ELF-1 (cell line): ENCODE measurements at places on chromosomes 4 and X.

- no peak for DNase-seq
Measured at GRCh38 chrX:47576021-47576898, 6.0 kb upstream of the TIMP1 start.

DNA sequence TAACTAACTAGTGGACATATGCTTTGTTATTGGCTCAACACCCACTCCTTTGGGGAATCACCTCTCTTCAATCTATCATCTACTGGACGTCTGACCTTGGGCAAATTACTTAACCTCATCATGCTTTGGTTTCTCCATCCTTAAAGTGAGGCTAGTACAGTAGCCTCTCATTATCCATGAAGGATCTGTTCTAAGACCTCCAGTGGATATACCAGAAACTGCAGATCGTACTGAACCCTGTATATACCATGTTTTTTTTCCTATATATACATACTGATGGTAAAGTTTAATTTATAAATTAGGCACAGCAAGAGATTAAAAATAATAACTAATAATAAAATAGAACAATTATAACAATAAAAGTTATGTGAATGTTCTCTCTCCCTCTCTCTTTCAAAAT is 56.2 kb downstream of the HMGB3 start:
- no peak for DNase-seq

GRCh38 chr4:155614111-155614762 is 52.4 kb upstream of the GUCY1A1 start:
- DNase-seq, result no peak

- DNase-seq, result no peak
Measured at GRCh38 chr4:4408132-4408523, 21.2 kb downstream of the NSG1 start.

GRCh38 chrX:47862680-47863079 is 26.0 kb downstream of the ZNF81 start:
- no peak for DNase-seq

GRCh38 chr4:6953751-6954380 is 44.2 kb downstream of the TBC1D14 start:
- peak; percentile 88 for DNase-seq

- no peak for DNase-seq
Measured at GRCh38 chrX:66684196-66684595, 45.3 kb upstream of the EDA2R start.

DNA sequence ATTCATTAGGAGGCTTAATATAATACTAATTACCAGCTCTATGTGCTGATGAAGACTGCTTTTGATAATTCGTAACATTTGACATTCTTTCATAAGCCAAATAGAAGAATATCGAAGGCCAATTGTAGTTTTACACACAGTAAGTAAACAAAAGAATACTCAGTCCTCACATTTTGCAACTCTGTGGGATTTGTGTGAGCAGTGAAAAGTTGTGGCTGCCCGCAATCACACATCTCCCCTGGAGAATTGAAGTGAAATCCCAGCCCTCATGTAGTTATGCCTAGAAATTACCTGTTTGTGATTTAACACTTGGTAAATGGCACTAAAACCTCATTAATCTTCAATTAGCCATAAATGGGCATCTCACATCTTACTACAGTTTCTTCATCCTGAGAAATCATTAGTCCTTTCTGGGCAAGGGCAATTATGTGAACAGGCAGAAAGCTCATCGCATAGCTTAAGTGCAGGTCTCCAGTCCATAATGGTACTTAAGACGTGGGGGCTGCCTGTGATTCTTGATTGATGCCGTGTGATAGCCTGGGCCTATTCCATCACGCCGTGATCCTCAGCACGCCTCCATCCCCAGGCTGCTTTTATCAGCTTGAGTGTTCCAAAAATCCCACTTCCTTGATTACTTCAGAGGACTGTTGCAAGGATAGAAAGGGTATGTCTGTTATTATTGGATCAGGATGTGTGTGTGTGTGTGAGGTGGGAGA is 97.9 kb upstream of the METTL14 start:
- DNase-seq, result no peak

- peak; percentile 82 for DNase-seq
Measured at GRCh38 chrX:110964786-110965185, 131.2 kb upstream of the PAK3 start.

DNA sequence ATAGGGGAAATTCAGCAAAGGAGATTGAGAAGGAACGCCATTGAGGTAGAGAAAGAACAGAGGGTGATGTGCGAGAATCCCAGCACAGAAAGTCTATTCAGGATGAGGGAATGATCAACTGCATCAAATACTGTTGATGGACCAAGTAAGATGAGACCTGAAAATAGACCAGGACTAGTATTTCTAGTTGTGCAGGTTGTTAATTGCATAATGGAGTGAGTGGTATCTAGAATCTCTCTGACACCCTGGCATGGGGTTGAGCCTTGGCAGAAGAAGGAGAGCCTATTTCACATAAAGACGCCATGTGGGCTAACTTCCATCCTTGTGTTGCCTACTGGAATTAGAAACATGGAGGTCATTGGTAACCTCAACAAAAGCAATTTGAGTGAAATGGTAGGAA is 135.6 kb downstream of the TMEM164 start:
- no peak for DNase-seq

DNA sequence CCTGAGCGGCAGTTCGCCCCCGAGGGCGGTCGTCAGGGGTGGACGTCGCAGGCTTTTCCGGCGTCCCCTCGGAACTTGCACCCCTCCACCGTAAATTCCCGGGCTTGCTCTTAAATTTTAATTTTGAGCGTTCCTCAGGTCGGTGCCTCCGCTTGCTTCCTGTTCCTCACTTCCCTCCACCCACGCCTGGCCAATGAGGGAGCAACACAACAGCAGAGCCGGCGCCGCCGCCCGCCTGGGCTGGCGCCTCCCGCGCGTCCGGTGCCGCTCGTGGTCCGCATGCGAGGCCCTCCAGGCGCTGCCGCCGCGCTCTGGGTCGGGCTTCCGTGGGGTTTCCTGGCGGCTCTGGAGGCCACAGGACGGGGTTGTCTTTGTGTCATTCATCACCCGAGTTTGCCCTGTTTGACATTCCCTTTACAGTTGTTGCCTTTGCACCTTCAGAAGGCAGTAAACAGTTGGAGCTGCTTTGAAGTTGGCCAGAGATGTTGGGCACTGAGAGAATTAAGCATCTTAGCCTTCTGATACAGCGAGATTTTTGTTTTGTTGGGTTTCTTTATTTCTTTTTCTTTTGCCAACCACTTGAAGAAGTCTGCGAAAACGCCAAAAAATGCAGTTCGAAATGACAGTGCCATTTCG is 692 bp downstream of the SPCS3 start:
- peak; percentile 77 for DNase-seq

DNA sequence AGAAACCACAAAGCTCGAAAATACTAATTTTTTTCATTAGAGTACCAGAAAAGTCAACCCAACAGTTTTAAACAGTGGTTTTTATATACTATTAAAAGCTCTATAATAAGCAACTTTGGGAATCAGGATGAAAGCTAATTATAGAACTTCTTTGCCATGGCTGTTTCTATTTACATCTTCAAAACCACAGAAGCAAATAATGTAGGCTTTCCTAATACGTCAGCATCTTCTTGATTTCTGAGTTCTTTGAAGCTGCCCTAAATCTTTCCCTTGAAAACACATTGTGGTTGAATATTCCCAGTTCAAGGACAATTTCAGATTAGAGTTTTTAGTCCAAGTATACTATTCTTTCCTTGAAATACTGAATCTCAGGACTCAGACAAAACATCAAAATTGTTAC is 460.2 kb upstream of the FAT1 start:
- no peak for DNase-seq

DNA sequence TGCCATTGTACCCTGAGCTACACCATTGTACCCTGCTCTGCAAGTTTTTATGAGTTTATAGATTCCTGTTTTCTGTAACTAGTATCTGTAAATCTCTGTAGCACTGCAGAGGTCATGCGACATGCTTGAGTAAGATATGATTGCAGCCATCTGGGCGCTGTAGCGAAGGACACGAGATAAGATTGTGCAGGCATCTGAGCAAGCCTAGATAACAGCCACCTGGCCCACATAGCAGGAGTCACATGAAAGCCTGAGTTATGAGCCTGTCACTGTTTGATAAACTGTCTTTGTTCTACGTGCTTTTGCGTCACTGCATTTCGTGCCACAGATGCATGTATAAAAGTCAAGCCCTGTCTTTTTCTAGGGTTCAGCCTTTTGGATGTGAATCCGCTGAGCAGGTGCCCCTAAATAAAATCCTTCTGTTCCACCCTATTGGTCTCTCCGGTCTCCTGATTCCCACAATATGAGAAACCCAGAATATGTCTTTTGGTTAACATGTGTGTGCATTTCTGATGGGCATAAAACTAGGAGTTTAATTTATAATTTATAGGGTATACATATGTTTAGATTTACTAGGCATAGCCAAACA is 327.6 kb upstream of the MAOA start:
- DNase-seq, result no peak

GRCh38 chr4:8872402-8873291 is 1.0 kb upstream of the HMX1 start:
- no peak for DNase-seq

DNA sequence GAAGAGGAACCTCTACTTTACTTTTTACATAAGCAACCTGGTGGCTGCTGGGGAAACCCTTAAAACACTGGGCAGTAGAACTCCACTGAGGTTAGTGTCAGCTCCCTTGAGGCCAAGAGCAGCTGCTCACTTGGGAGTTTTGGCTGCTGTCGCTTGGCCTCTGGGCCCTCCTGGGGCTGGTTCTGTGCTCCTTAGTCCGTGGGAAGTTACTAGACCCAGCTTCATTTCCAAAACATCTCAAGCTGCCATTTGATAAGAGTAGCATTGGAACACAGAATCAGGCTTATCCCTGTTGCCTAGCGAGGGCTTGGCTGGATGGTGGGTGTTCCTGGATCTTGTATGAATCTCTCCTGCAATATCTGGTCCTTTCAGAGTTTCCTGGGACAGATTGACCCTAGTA is 26.1 kb downstream of the RNF4 start:
- DNase-seq, result no peak

DNA sequence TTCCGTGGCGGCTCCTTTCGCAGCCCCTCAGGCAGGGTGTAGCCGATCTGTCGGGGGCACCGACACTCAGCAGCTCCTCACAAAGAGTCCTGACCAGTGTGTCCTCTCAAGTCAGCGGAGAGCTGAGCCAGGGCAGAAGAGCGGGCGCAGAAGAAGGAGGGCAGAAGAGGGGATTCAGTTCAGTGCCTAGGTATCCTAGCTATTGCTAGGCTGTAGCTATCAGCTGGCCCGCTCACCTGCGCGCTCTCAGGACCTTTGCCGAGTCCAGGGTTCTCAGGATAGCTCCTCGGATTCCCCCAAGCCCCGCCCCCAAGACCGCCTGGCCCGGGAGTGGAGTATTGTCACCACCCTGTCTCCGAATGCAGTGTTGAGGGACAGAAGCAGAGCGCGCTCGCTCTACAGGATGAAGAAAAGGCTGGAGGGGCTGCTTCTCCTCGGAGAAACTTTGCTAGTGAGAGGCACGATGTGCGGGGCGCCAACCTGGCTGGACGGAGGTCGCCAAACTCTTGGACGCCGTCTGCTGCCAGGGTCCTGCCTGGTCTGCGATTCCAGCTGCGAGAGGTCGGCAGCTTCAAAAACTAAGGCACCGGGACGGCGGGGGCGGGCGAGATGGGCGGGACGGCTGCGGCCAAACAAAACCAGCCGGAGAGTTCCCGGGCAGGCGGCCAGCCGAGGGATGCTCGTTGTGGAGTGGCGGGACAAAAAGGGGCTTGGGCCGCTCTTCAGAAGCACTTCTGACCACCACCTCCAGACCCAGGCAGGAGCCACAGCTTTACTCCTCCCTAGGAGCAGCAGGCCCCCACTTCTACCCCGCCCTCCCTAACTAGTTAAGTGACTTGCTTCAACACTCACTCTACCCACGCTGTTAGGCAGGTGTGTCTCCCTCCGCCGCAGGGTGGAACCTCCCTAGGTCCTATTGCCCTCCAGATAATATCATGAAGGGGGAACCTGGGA is at the start of gene XKRX:
Gene XKRX, minus strand, starts transcription at position 258 of the 954 bp plus-strand sequence. CDS start 613 bp downstream, outside the sequence.
- DNase-seq, result peak; percentile 92

DNA sequence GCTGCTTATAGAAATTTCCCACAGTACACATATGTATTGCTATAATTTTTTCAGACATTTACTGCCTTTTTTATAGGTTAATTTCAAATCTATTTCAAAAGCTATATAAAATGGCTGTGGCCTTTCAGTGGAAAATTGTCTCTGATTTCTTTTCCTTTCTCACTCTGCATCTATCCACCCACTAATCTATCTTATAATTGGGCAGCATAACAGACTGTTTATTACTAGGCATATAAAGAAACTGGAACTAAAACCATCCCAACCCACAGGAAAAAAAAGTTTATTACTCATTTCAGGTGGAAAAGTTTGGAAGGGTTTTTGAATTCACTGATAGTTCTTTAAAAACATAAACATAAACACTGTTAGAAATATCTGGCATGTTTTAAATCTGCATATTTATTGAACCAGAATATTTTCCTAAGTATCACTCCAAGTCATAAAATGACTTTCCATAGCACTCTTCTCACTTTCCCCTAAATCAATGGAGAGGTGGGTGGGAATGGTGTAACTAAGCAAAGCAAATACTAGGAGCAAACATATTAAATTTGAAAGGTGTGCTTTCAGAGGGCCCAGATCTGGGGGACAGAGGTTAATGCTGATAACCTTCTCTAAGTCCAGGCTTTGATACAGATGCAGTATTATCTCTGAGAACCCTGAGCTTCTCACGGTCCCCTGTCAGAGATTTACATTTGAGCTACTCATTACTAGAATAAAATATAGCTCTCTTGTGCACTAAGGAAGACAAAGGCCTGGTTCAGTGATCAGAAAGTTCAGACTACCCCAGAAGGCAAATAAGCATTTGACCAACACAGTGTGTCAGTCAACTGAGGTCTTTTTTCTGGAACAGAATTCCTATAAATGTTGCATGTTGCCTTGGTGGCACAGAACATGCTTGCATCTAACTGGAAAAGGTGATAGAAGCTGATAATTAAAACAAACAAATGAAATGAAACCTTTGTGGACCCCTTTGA is 328.3 kb downstream of the UNC5C start:
- no peak for DNase-seq

DNA sequence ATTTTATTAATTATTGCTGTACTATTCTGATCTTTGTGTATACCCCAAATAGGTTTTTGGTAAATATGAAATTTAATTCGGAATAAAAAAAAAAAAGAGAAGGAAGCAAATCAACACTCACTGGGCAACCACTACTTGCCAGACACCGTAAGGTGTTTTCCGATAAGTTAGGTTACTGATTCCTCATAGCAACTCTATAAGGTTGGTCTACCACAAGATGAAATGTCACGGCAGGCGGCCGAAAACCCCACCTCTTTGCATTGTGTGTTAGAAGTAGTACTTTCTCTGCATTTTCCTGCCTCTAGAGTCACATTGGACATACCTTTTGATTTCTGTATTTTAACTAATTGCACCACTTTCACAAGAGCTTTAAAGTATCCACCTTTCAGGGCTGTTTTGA is 44.5 kb upstream of the RASGEF1B start:
- no peak for DNase-seq

DNA sequence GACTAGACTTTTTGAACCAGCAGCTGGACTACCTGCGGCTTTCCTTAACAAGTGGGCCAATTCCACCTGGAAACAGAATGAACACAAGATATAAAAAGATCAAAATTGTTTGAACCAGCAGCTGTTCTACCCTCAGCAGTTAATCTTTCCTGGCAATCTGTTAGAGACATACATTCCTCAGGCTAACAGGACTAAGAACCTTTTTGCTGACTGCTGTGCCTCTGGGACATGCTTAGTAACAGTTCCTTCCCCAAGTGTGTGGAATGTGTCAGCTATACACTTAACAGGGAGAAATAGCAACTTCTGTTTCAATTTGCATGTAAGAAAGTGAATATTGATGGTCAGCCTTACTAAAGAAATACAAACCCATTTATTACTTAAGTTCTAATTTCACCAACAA is 554.4 kb downstream of the ARAP2 start:
- no peak for DNase-seq

- DNase-seq, result no peak
Measured at GRCh38 chr4:186221624-186222023, 5.7 kb upstream of the KLKB1 start.
